ENCODE measurements at places on chromosomes 13 and 19.

GRCh38 chr19:46254776-46255175 lies 25.2 kb downstream of the IGFL1 start:
- no peak for DNase-seq

GRCh38 chr13:27956576-27957300 lies 12.4 kb downstream of the CDX2 start:
- DNase-seq = no peak

DNA sequence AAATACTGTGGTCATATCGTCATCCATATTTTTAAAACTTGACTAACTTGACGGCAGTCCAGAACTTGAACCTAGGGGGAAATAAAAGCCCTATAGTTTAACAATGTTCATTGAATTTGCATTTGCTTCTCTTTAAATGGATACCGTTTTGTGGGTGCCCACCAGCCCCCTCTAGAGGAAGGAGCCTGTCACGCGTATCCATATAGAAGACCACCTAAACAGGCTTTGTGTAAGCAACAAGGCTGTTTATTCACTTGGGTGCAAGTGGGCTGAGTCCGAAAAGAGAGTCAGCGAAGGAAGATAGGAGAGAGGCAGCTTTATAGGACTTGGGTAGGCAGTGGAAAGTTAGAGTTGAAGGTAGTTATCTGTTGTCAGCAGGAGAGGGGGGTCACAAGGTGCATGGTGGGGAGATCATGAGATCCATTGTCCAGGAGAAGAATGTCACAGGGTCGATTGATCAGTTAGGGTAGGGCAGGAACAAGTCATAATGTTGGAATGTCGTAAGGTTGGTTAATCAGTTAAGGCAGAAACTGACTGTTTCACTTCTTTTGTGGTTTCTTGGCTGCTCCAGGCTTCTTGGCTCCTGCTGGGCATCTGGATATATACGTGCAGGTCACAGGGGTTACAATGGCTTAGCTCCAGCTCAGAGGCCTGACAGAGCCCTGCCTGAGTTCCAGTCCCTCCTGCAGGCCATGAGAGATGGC lies 42.5 kb upstream of the ANKRD10 start:
- no peak for DNase-seq

DNA sequence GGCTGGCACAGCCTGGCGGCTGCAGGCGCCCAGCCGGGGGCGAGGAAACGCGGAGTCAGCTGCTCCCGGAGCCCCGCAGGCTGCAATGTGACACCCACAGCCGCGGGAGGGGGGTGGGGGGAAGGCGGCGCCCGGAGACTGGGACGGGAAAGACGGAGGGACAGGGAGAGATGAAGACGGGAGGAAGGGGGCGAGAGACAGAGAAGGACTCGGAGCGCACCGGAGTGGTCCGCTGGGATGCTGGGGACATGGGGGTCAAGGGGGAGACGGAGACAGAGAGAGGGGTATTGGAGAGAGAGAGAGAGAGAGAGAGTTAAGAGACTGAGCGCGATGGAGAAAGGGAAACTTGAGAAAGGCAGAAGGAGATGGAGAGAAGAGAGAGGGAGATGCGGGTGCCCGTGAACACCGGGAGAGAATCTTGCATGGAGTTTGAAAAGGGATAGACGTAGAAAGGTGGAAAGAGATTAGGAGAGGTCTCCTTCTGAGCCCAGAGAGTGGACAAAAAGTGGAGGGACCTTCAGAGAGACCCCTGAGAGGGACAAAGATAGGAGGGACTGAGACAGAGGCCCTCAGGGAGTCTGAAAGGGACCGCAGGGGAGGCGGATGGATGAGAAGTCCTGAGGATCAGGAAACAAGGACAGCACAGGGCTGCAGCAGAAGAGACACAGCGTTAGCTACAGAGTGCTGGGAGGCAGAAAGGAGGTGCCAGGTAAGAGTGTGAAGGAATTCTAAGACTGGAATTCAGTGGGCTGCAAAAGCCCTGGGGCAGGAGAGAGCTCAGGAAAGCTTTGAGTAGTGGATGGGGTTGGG lies 1.0 kb downstream of the SCN1B start:
- DNase-seq = no peak

Data from GM10248 (cell line).